ENCODE measurements at places on chromosomes 2 and 18. TPM values are rescaled to one million over a fixed set of nuclear protein-coding genes. Genes with fewer than 3 reads are reported as not detected.

DNA sequence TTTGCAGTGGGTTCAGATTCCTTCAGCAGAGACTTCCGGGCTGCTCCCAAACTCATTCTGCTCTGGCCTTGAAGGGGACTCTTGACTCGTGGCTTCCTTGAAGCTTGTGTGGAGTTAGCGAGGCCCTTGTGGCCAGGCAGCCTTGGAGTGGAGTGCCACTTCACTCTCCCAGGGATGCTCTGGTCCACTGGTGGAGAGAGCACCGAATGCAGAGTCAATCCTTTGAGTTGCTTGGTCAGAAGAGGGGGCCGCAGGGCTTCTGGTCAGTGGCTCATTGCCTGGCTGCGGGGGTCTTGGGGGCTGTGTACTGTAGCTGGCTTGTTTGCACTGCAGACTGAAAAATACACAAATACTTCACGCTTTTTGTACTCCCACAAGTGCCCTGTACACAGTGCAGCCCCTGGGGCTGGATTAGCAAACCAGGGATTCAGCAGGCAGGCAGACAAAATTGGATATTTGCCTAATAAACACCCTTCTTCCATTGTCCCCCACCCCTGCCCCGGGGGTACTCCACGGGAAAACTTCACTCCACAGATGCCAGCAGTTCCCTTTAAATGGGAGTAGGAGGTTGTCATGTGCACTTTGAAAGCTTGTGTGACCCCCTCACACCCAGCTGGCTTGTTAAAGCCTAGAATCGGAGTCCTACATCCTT is 3.2 kb downstream of the GLI2 start:
- DNase-seq, result no peak

DNA sequence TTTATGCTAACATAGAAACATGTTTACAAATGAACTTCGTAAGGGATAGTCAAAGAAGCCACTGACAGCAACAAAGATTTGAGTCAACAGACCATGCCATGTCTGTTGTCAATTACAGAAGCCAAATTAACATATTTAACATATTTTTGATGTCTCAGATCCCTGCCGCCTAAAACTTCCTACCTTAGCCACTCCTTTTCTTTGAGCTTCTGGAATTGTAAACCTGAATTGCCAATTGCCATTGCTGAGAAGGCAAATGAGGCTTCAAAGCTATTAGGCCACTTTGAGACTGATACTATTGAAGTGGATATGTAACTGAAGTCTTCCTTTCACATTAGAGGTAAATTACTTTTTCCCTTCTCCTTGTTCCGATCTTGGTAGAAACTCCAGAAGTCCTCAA is 66.0 kb upstream of the DSEL start:
- no peak for DNase-seq

DSG1 gene
- 0.64 TPM for total RNA-seq

DNA sequence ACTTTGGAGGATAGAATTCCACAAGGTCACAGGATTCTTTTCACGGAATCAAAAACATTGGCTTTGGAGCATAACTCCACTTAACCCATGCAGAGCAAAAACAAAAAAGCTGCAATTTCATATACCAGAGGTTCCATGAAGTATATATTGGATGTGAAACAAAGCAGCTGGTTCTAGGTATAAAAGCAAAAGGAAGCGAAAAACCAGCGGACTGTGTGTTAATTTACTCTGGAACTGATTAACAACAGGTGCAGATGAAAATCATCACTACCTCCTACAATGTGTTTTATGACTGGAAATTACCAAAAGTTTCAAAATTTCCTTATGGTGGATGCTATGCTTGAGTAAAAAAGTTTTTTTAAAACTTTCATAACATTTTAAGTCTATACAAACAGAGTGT is 54.4 kb upstream of the LINC00305 start:
- no peak for DNase-seq

DNA sequence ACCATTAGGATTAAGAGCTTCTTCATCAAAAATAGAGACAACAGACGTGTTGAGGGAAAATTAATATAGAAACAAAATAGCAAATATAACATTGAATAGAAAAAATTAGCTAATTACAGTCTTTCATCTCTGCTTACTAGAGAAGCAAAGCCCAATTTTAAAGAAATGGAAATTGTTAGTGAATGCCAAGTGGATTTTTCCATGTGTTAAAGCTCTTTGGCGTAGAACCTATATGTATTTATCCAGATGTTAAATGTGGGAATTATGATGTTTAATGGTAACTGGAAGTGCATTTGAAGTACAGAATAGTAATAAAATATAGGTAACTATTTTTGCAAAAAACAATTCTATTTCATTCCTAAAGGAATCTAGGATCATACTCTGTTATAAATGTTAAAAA is 212.0 kb upstream of the COL3A1 start:
- DNase-seq, result no peak

DNA sequence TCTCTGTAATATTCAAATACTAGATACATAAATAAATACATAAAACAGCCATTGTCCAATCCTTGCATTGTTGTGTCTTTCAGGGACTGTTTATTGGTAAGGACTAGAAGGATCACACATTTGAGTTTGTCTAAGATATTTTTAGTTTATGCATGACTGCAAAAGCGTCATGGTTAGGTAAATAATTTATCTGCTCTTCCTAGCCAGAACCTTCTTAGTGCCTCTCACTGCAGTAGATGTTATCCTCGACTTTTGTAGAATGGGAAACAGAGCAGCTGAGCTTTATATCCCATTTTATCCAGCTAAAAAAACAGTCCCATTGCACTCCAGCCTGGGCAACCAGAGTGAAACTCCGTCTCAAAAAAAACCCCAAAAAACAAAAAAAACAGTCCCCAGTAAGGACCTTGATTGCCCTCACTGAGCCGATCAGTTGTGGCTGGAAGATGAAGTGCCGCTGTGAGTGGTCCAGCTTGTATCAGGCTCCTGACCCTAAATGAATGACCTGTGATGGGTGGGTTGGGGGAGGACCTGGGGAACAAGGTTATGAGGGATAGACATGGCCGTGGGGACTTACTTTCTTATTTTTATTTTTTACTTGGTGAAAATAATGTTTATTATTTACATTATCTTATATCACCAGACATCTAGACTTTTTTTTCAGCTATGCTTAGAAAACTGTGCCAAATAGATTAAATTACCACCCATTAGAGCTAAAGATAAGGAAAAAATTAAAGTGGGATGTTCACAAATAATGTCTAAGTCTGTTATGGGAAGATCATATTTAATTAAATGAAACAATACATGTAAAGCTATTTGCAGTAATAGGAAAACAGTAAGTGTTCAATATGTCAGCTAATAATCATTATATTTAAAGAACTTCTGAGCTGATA is 10.9 kb upstream of the ADAM23 start:
- DNase-seq, result no peak

GRCh38 chr2:64493788-64494187 is 30.3 kb upstream of the AFTPH start:
- no peak for DNase-seq

GRCh38 chr2:135183822-135184221 is 131.7 kb downstream of the RAB3GAP1 start:
- DNase-seq, result peak; percentile 60

DNA sequence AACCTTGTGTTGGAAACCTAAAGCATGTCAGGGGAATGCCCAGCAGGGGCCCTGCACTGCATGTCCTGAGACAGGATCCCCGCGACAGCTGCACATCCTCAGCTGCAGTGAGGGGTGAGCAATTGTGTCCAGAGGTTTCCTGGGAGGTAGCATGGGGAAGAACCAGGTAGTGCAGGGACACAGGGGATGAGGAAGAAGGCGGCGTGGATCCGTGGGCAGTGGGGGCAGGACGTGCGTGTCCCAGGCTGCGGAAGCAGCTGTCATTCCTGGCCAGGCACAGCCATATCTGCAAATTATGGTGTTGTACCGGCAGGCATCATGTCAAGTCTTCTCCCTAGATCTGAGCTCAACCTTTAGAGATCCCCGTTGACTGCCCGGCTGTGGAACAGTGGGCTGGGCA is 238.2 kb upstream of the MYT1L start:
- DNase-seq, result no peak

DNA sequence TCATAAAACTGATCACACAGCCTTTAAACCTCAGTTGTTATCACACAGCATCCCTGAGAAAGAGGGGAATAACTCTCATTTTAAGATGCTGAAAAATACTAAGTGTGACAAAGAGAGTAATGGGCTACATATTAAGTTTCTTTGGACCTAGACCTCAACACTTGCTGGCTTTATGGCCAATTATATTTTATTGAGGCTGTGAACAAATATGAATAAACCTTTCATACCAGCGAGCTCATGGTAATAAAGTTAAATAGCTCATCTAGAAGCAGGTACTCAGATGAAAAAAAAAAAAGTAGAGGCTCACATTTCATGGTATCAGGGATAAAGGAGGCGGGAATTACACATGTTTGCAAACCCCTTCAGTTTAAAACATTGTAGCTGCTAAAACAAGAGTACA is 75.7 kb downstream of the DOCK10 start:
- DNase-seq, result no peak

- no peak for DNase-seq
Observed at GRCh38 chr2:85257359-85257969, 70.3 kb downstream of the TGOLN2 start.

GRCh38 chr2:235005603-235006259 is 53.9 kb downstream of the SH3BP4 start:
- DNase-seq, result no peak

DNA sequence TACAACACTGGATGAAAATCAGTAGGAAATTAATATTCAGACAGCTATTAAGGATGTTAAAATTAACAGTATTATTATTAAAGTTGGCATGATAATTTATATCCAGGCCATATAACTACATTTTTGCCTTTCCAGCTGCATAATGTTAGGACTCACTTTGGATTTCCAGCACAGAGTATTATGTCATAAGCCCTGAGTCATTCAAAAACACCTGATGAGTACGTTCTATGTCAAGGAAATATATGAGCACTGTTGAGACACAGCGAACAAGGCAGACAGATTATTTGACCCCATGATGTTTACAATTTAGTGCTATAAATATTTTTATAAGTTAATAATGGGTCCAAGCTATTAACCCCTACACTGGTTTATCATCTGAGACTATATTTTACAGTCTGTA is 59.8 kb upstream of the RIT2 start:
- peak; percentile 20 for DNase-seq

GRCh38 chr18:75433098-75433497 is 5.6 kb upstream of the SMIM21 start:
- no peak for DNase-seq

- DNase-seq, result no peak
Observed at GRCh38 chr2:233663911-233664310, 7.8 kb upstream of the UGT1A9 start.

SF3B6 gene
- 223 TPM for total RNA-seq

GRCh38 chr2:221203856-221204255 is 368.2 kb downstream of the EPHA4 start:
- DNase-seq, result no peak

CYBRD1 gene
- 14.5 TPM for total RNA-seq

GRCh38 chr2:96937586-96937985 is 48.8 kb downstream of the FAM178B start:
- no peak for DNase-seq

FBXO36 gene
- 3.4 TPM for total RNA-seq

- DNase-seq, result no peak
Observed at GRCh38 chr2:7007846-7008741, 90.9 kb downstream of the RNF144A start.

SLC9A2 gene
- under 0.01 TPM for total RNA-seq

GRCh38 chr2:238742066-238742465 is 105.8 kb upstream of the TWIST2 start:
- DNase-seq, result no peak

CDKL4 gene
- 0.13 TPM for total RNA-seq

- no peak for DNase-seq
Observed at GRCh38 chr2:167859676-167860075, 387.7 kb downstream of the STK39 start.

FANCL gene
- 10.8 TPM for total RNA-seq

NAGK gene
- 75.0 TPM for total RNA-seq
